ENCODE measurements at places on chromosomes 3 and 15. TPM values are rescaled to one million over a fixed set of nuclear protein-coding genes. Genes with fewer than 3 reads are reported as not detected.

- no peak overlapping the region for H3K27ac ChIP-seq
- H3K4me1 ChIP-seq, result peaks cover 5% of the 10 kb centered on the region
- no peak for DNase-seq
- no peaks in the 10 kb centered on the region for H3K36me3 ChIP-seq
- no peaks in the 10 kb centered on the region for H3K27me3 ChIP-seq
Measured at GRCh38 chr15:77646104-77646694, 13.5 kb upstream of the LINGO1 start.

DNA sequence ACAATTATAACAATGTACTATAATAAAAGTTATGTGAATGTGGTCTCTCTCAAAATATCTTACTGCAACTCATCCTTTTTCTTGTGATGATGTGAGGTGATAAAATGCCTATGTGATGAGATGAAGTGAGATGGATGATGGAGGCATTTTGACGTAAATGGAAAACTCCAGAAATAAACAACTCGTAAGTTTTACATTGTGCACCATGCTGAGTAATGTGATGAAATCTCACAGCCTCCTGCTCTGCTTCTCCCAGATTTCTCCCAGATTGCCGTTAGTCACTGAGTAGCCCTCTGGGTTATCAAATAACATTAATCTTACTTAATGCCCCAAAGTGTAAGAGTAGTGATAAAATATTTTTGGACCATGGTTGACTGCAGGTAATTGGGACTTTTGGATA is 64.8 kb upstream of the SLCO2A1 start:
- H3K4me1 ChIP-seq, result no peaks in the 10 kb centered on the region
- no peak overlapping the region for H3K27ac ChIP-seq
- no peak overlapping the region for H3K4me3 ChIP-seq
- no peak for DNase-seq
- no peaks in the 10 kb centered on the region for H3K27me3 ChIP-seq

The CYP1A2 gene
- total RNA-seq, result 0.46 TPM

GRCh38 chr3:14260463-14260862 is 81.8 kb downstream of the LSM3 start:
- no peak for DNase-seq
- H3K36me3 ChIP-seq, result no peaks in the 10 kb centered on the region
- H3K27me3 ChIP-seq, result no peaks in the 10 kb centered on the region
- H3K27ac ChIP-seq, result no peak overlapping the region
- no peaks in the 10 kb centered on the region for H3K4me1 ChIP-seq
- H3K4me3 ChIP-seq, result no peak overlapping the region

GRCh38 chr3:71211083-71211482 is 372.4 kb downstream of the FOXP1 start:
- no peak overlapping the region for H3K4me3 ChIP-seq
- H3K36me3 ChIP-seq, result no peaks in the 10 kb centered on the region
- DNase-seq, result no peak
- H3K4me1 ChIP-seq, result peaks cover 3% of the 10 kb centered on the region

The GALNT15 gene
- total RNA-seq, result 6.0 TPM

GRCh38 chr3:513301-513700 is 316.7 kb downstream of the CHL1 start:
- no peak overlapping the region for H3K4me3 ChIP-seq
- no peak for DNase-seq
- H3K36me3 ChIP-seq, result no peaks in the 10 kb centered on the region
- no peaks in the 10 kb centered on the region for H3K4me1 ChIP-seq
- no peaks in the 10 kb centered on the region for H3K27me3 ChIP-seq
- no peak overlapping the region for H3K27ac ChIP-seq

The CMC1 gene
- total RNA-seq, result 10.5 TPM

The SPG11 gene
- 86.2 TPM for total RNA-seq

DNA sequence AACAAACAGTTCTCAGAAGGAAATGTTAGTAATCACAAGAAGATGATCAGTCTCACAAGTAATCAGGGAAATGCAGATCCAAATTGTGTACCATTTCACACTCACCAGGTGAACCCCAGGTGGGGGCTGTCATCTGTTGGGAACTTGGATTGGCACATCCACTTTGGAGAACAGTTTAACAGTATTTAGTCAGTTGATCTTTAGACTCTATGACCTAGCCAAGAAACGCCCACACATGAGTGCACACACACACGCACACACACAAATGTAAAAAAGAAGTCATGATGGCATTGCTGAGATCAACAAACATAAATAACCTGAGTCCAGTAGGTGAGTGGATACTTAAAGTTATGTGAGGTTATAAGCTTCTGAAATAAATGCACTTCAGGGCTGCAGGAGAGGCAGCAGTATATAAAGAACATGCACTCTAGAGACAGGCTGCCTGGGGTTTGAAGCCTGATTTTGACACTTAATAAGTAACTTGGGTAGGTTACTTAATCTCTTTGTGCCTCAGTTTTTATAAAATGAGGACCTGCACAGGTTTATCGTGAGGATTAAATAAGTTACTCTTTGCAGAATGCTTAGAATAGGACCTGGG is 17.7 kb downstream of the ACVR2B start:
- H3K27me3 ChIP-seq, result no peaks in the 10 kb centered on the region
- DNase-seq, result no peak
- H3K4me1 ChIP-seq, result no peaks in the 10 kb centered on the region
